ENCODE measurements at places on chromosomes 5 and 9.

DNA sequence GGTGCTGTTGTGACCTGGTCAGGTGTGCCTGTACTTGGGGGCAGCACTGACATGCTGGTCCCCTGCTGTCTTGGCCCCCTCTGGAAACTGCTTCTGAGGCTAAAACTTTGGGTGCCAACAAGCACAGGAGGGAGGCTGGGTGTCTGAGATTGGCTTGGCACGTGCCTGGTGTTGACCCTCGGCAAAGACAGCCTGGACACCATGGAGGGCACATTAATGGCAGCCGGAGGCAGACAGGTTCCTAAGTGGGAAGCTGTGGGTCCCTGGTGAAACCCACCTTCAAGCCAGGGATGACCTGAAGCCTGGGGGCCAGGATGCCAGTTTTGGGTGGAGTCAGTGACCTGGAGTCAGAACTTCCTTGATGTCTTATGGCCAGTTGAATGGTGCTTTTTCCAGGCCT is 894.1 kb downstream of the PTPRD start:
- no peak for DNase-seq

DNA sequence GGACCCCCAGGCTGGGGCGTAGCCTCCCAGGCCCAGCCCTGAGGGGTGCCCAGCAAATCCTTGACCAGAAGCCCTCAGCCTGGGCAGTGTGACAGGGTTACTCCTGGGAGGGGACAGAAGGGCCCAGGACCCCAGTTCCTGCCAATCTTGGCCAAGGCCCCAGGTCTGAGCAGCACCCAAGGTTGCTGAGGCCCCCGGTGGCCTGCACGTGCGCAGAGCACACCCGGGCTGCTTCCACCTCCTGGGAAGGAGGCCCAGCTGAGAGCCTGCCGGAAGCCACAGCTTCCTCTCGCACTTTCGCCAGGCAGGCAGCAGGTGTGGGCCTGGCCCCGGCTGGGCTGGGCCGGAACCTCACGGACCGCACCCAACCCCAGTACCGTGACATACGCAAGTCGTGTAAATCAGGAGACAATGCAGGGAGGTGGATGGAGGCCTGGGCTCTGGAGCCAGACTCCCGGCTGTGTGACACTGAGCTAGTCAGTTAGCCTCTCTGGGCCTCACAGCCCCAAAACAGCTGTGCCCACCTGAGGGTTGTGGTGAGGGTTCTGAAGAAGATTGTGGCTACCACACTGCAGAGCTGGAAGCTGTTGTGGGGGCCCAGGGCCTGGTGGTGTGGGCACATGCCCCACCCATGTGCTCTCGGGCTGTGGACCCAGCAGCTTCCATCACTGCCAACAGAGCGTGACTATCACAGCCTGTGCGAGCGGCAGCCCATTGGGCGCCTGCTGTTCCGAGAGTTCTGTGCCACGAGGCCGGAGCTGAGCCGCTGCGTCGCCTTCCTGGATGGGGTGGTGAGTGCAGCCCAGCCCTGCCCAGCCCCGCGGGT is 5.1 kb downstream of the GRK6 start:
- no peak for DNase-seq

- no peak for DNase-seq
These were observed 105.2 kb upstream of the DHFR start for GRCh38 chr5:80759866-80760577.

DNA sequence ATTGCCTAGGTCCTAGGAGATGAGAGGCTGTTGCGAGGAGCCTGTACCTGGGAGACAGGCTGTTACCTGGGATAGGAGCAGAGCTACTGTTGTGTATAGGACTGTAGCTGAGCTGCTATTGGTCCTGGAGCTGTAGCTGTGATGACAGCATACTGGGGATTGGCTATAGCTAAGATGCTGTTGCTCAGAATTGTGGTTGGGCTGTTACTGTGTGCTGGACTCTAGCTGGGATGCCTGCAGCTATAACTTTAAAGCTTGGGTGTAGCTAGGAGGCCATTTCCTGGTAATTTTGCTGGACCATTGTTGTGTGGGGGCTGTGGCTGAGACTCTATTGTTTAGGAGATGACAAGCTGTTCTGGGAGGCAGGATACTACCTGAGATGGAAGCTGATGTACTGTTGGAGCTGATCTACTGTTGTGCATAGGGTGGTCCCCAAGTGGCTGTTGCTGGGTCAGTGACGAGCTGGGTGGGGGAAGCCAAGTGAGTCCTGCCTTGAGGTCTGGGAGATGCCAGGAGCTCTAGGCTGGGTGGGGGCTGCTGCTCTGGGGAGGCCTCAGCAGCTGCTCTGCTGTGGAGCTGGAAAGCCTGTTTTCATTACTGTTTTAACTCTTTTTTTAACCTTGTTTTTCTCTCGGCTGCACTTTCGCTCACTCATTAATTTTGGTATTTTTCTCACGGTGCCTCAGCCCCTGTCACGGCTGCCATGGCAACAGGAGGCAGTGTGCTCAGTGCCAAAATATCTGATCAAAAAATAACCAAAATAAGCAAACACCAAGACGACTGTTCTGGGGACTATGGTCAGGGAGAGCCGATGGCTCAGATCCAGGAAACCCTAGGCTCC is 3.0 kb upstream of the PCDH1 start:
- DNase-seq, result peak; percentile 61

DNA sequence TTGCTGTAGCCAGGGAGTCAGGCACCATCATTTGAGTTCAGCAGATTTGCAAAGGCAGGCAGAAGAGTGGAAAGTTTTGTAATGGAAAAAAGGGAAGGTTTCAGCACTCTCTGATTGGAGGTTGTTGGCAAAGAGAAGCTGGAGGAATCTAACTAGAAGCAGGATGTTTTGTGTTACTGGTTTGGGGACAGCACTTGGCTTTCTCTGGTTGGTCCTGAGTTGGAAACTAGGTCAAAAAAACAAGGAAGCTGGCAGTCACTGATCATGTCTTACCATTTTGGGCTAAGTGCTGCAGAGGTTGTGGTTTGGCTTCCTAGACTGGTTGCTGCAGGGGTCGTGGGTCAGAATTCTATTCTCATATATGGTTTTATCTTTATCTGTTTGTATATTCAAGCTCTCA is 189.8 kb downstream of the DRD1 start:
- no peak for DNase-seq

- no peak for DNase-seq
These were observed 13.7 kb upstream of the GRIA1 start for GRCh38 chr5:153476767-153477166.

- DNase-seq, result no peak
These were observed 12.3 kb downstream of the ROR2 start for GRCh38 chr9:91937727-91938126.

DNA sequence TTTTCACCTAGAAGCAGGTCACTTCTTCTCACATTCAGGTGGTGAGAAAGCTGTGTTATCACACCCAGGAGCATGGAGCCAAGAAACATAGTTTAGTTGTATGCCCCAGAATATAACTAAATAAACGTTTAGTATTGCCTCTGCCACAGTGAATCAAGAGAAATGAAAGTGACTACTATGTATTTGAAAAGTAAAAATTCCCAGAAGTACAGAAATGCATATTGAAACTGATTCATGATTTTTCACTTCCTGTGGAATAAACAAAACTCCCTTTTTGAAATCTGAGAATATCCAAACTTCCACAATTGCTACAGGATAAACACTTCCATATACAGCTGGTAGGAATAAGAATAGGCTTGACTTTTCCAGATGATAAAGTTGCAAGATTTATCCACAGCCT is 15.3 kb upstream of the NINJ1 start:
- DNase-seq, result no peak

DNA sequence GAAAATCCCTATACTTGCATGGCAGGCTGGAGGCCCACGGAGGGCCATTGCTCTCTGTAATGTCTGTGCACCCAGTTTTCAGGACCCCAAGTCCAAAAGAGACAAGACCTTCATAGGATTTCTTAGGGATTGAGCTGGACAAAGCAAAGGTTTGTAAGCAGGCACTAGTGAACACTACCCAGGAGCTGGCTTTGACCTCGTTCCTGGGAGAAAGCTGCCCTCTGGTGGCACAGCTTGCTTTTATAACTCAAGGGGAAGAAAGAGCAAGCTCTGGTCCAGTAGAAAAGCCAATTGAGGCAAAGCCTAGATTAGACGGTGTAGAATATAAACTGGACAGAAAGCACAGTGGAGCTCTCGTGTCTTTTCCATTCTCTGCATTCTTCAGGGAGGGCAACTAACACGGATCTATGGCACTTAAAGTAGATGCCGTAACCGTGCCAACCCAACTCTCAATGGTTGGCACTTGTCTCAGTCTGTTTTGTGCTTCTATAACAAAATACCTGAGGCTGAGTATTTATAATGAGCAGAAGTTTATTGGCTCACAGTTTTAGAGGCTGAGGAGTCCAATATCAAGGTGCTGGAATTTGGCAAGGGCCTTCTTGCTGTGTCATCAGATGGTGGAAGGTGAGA is 7.9 kb downstream of the GABRP start:
- peak; percentile 77 for DNase-seq

DNA sequence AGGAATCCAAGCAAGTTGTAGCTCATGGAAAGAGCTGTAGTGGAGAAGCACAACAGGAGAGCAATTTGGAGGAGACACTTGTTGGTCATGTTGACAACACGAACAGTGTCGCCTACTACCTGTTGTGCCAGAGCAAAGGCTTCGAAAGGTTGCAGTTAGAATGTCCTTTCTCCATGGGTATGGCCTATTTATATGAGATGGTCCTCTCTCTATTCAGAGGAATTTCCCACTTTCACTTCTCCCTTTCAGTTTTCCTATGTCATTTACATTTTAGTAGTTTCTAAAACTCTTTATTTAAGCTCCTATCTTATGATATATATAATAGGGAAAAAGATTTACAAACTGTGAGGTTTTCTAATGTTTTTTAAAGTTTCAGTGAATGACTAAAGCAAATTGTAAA is at the start of gene IFNB1:
Gene IFNB1 (minus strand): TSS at position 162 of the 400 bp plus-strand sequence. CDS start 73 bp downstream, at position 89.
- DNase-seq, result no peak

DNA sequence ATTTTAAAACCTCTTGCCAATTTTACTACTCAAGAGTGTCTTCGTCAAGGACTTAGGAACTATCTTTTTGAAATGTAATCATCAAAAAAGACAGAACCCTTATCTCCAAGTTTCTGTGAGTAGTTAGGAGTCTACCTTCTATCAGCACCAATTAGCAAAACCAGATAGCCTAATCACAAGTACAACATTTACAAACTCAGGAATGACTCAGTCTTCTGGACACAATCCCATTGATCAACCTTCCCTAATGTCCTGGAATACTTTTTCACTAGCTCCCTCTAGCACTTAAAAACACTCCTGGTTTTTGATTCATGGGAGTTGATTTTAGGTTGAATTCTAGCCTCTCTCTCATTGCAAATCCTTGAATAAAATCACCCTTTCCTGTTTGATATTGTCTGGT is 680.7 kb downstream of the PRR16 start:
- no peak for DNase-seq

GRCh38 chr5:1793966-1794900 is 5.4 kb downstream of the MRPL36 start:
- DNase-seq, result no peak

Measured in Ammon's horn (tissue), 1 donor.